ENCODE measurements at places on chromosomes 7 and 10.

DNA sequence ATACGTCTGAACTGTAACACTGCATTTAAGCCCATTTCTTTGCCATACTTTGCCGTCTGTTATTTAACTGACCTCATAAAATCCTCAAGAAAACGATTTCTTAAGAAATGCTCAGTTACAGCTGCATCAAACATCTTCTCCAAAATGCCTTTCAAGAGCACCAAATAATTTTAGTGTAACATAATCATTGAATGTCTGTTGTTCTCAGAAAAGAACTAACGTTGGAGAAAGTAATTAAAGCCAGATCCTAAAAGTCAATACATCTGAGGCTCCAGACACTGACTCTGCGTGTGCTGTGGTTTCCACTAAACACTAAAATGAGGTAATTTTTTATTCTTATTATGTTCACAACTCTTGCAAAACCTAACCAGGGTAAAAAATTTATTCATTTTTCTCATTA lies 63.7 kb upstream of the LRRC17 start:
- no peak for DNase-seq

- DNase-seq, result peak; percentile 52
Measured at GRCh38 chr7:134931487-134931886, 54.8 kb upstream of the AGBL3 start.

DNA sequence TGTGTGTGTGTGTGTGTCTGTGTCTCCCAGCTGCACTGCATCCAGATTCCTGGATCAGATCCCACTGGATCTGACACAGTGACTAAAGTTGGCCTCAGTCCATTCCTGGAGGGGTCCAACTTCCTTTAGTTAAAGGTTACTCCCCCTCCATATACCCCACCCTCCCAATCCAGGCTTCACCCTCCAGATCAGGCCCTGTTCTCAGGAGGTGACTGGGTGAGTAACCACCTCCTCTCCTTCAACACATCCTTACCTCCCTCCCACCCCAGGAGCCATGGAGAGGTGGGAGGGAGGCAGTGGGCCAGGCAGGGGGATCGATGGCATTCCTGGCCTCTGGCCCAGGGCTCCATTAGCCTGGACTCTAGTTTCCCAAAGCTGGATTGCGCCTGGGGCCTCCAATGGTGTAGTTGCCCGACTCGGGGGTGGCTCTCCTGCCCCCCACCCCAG lies 11.3 kb downstream of the KCNIP2 start:
- DNase-seq, result no peak

- no peak for DNase-seq
Measured at GRCh38 chr10:2890093-2890492, 177.3 kb upstream of the PFKP start.

DNA sequence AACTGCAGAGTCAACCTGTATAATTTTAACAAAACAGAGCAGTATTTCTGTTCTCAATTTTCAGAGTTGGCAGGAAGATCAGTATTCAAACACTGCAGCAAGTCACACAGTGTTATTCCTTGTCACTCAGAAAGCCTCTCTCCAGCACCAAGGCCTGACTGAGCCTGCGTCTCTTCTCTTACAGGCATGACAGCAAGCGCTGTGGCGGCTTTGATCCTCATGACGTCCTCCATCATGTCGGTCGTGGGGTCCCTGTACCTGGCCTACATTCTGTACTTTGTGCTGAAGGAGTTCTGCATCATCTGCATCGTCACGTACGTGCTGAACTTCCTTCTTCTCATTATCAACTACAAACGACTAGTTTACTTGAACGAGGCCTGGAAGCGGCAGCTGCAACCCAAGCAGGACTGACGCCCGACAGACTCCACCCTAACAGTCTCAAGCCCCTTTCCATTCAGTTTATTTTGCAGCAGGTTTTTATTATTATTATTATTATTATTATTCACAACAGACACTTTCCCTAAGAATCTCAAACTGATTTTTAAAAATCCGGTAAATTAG lies 28.0 kb downstream of the GUSB start:
- DNase-seq, result no peak

GRCh38 chr10:44008270-44008916 lies 359.7 kb upstream of the ZNF32 start:
- DNase-seq, result no peak

DNA sequence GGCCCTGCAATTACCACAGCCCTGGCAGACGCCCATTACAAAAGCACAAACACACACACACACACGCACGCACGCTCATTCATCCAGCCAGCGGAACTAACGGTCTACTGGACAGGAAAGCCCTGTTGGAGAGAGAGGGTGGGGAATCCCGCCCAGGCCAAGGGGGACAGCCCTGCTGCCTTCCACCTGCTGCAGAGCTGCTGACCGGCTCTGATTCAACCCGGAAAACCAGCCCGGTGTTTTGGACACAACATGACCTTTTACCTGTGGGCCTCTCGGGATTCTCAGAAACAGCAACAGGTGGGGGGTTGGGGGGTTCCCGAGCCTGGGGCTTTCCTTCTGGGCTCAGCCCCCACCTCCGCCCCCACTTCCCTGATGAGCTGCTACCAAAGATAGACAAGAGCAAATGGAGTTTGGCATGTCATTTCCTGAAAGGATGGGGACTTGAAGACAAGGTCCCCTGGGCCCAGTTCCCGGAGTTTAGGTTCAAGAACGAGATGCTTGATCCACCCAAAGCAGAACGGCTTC lies 18.5 kb upstream of the SERPINE1 start:
- DNase-seq, result peak; percentile 96

- no peak for DNase-seq
Measured at GRCh38 chr10:88147000-88147798, 283.8 kb downstream of the PTEN start.

DNA sequence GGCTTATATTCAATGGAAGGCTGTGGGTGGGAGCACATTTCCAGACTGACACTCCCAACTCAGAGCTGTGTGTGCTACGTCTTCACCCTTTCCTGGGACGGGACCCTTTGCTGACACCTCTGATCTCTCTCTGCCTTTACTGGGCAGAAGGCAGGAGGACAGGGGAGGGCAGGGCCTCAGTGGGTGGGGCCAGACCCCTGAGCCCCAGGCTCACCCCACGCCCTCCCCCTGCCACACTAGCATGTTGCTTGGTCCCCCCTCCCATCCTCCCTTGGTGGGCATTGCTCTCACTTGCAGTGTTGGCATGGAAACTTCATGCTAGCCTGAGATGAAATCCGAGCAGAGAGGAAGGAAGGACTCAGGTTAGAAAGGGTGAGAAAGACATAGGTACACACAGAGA lies 18.4 kb downstream of the TMEM273 start:
- no peak for DNase-seq

DNA sequence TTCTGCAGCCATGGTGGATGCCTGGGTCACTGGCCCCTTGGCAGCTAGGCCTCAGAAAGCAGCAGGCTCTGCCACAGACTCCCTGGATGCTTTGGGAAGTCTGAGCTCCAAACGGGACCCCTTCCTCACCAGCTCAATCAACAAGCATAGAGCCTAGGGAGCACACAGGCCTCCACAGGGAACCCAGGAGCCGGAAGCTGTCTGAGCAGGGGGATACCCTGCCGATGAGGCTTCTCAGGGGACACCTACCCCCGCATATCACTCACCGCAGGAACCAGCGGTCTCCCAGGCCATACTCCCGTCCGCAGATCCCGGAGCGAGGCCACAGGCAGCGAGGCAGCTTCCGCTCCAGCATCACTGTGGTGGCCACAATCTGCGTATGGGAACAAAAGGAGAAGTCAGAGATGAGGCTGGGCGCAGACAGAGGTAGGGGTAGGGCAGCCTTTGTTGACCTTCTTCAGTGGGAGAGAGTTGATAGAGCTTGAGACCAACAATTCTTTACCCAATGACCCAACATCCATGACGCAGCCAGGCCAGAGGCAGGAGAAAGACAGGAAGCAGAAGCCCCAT lies 13.4 kb downstream of the TRPV6 start:
- no peak for DNase-seq

GRCh38 chr10:15348579-15348978 lies 22.5 kb downstream of the FAM171A1 start:
- DNase-seq, result peak; percentile 51

- peak; percentile 88 for DNase-seq
Measured at GRCh38 chr10:71600849-71601248, 118.7 kb downstream of the C10orf105 start.

DNA sequence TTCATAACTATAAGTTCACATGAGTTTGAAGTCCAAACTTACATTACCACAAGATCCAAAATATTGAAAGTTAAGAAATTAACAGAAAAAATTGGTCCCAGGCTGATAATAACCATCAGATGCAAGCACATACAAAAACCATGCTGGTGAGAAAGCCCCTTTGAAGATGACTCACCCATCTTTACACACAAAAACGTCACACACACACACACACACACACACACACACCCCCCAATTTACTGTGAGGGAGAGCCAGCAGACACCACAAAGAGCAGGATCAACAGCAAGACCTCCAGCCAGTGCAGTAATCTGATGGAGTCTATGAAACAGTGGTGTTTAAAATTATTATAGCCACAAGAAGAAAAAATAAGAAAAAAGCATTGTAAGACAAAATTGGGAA lies 50.1 kb upstream of the DRGX start:
- DNase-seq, result peak; percentile 21

DNA sequence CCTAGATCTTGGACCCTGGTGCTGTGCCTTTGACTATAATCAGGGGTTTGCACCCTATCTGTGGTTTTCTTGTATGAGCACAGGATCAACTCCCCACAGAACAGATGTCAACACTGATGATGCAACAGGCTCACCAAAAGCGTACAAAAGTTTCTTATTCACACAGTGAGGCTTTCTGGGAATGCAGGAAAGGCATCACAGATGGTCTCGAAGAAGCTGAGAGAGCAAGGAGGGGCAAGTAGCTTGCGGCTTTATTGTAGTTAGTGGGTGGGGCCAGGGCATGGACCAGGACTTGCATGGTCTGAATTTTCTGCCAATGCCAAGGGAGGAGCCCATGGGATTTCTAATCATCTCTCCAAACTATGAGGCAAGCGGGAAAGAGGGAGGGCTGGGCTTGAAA lies 46.2 kb downstream of the SEC61G start:
- peak; percentile 53 for DNase-seq

GRCh38 chr7:115368998-115369397 lies 447.1 kb downstream of the MDFIC start:
- no peak for DNase-seq

GRCh38 chr10:29603223-29603896 lies 31.4 kb downstream of the SVIL start:
- no peak for DNase-seq

- no peak for DNase-seq
Measured at GRCh38 chr10:103793920-103794883, 61.2 kb downstream of the SH3PXD2A start.
